ENCODE measurements at places on chromosomes 12 and 14. TPM values are rescaled to one million over a fixed set of nuclear protein-coding genes. Genes with fewer than 3 reads are reported as not detected.

CLEC4D gene
- total RNA-seq, result not detected

LRFN5 gene
- not detected for total RNA-seq

KRT77 gene
- not detected for total RNA-seq

POTEG gene
- not detected for total RNA-seq

DIO2 gene
- 15.2 TPM for total RNA-seq

DPF3 gene
- 0.47 TPM for total RNA-seq

WDR20 gene
- 22.2 TPM for total RNA-seq

MUCL1 gene
- total RNA-seq, result not detected

PRIM1 gene
- 32.0 TPM for total RNA-seq

PLEKHD1 gene
- total RNA-seq, result 0.02 TPM

HOXC9 gene
- 7.6 TPM for total RNA-seq

PLEKHG7 gene
- total RNA-seq, result not detected

CLEC4C gene
- total RNA-seq, result not detected

POTEM gene
- not detected for total RNA-seq

CTSG gene
- not detected for total RNA-seq

FAIM2 gene
- 0.04 TPM for total RNA-seq

FZD10 gene
- not detected for total RNA-seq

MYH6 gene
- total RNA-seq, result not detected

KCNK13 gene
- not detected for total RNA-seq

NANOG gene
- not detected for total RNA-seq

TAOK3 gene
- total RNA-seq, result 10.3 TPM

FSCB gene
- not detected for total RNA-seq

BDKRB1 gene
- 0.58 TPM for total RNA-seq

ATG14 gene
- 5.3 TPM for total RNA-seq

RFC5 gene
- 47.4 TPM for total RNA-seq

ADCY6 gene
- total RNA-seq, result 11.4 TPM

PTPN6 gene
- total RNA-seq, result 14.4 TPM

PRKCH gene
- 4.0 TPM for total RNA-seq

CIDEB gene
- total RNA-seq, result 0.14 TPM

RASSF8 gene
- total RNA-seq, result 10.4 TPM

IFNG-AS1 gene
- not detected for total RNA-seq

AICDA gene
- total RNA-seq, result 0.05 TPM

FGF6 gene
- total RNA-seq, result not detected

MYRFL gene
- not detected for total RNA-seq

GPRC5D gene
- not detected for total RNA-seq

C1QL4 gene
- total RNA-seq, result 6.0 TPM

P3H3 gene
- 24.8 TPM for total RNA-seq

PARPBP gene
- 20.5 TPM for total RNA-seq

CNPY2 gene
- 150 TPM for total RNA-seq

CMKLR1 gene
- total RNA-seq, result not detected

NRXN3 gene
- 0.97 TPM for total RNA-seq

MOAP1 gene
- total RNA-seq, result 17.9 TPM

CCDC177 gene
- not detected for total RNA-seq

GLIPR1L1 gene
- total RNA-seq, result not detected

DCD gene
- total RNA-seq, result not detected

HDAC7 gene
- total RNA-seq, result 46.4 TPM

CIROP gene
- total RNA-seq, result not detected

CEBPE gene
- not detected for total RNA-seq

FAM90A1 gene
- total RNA-seq, result 0.14 TPM

WNT5B gene
- total RNA-seq, result 1.7 TPM

CLBA1 gene
- 15.9 TPM for total RNA-seq

All from A549 treated with DMSO at 1 μM for 4 hours (cell line).